Sigmoid colon (tissue), 7 donors: ENCODE measurements at places on chromosomes 6 and 20.

GRCh38 chr6:33249732-33250630 lies 21.7 kb downstream of the VPS52 start:
- DNase-seq = peak; percentile 68

GRCh38 chr6:12083763-12084162 lies 71.7 kb downstream of the HIVEP1 start:
- DNase-seq = no peak

- no peak for DNase-seq
These were observed 38.4 kb downstream of the VSTM2L start for GRCh38 chr20:37941332-37941731.

DNA sequence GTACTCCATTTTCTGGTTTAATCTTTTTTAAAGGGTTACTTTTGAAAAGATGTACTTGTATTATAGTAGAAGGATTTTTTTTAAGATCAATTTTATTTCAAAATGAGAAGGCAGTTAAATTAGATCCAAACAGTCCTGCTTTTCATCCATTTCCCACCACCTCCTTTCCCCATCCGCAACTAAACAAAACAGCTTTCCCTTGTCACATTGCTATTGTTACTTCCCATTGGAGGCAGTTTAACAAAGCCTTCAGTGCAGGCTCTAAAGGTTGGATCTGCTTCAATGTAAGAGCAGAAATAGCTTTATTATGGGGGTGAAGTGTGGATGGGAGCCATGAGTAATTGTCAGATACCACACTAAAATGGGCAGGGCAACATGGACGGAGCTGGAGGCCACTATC lies 65.7 kb downstream of the LRRC1 start:
- no peak for DNase-seq
